ENCODE measurements at places on chromosomes 13 and 19.

GRCh38 chr13:44255771-44256364 lies 117.8 kb upstream of the SERP2 start:
- no peak for DNase-seq

DNA sequence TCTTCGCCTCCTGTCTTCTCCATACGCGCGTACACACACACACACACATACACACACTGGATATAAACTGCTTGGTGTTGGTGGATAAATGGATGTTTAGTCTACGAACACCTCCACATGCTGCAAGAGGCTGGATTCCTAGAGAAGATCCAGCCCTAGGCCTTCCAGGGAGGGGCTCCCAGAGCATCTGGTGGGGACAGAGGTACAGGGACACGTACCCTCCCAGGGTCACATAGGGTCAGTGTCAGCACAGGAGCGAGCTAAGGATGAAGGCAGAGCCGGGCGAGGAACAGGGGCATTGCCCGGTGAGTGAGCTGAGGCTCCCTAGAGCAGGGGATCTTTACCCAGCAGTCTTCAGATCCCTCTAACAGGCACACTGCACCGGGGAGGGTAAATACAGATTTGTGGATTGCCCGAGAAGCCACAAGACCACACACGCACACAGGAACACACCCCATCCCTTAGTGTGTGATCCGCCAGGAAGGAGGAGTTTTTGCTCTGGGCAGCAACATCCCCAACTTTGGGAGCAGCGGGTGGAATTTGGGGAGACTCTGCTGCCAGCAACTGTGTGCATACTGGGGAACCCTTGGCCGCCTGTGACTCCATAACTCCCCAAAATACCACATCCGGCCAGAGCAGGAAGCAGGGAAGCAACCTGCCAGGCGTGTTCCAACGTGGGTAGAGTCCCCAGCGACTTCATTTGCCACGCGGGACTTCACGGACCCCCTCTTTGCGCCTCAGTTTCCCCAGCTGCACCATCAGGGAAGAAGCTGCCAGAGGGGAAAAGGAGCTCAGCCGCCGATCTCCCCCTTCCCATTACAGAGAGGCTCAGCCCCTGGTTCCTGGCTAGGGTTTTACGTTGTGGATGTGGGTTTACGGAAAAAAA lies 5.8 kb upstream of the TLE2 start:
- no peak for DNase-seq

- no peak for DNase-seq
Observed at GRCh38 chr13:30121666-30122065, 185.7 kb downstream of the KATNAL1 start.

- DNase-seq = no peak
Observed at GRCh38 chr13:48401480-48401879, 11.4 kb downstream of the LPAR6 start.

- DNase-seq = no peak
Observed at GRCh38 chr13:23630349-23631093, 60.3 kb downstream of the TNFRSF19 start.

- DNase-seq = no peak
Observed at GRCh38 chr13:48624858-48625257, 28.9 kb upstream of the CYSLTR2 start.

- no peak for DNase-seq
Observed at GRCh38 chr19:7648265-7649014, 11.5 kb downstream of the STXBP2 start.

DNA sequence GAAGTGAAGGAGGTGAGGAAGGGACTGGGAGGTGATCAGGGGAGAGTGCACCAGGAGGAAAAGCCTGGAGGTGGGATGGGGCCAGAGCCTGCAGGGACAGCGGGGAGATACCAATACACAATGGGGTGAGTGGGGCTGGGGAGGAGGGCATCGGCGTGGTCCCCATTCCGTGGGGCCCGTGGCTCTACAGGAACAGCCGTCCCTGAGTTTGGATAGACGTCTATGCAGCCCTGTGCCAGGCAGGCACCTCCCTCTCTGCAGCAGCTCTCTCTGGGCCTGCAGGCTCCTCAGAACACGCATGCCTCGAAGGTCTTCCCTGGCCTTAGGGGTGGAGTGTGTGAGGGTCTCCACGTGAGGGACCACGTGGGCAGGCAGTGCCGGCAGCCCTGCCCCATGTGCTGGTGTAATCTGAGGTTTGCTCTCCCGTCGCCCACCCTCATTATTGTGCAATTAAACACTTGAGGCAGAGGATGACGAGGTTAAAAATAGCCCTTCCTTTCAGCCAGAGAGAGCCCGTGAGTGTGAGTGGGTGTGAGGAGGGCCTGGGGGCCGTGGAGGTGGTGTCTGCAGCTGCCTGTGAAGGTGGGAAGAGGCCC lies 16.5 kb downstream of the C2CD4C start:
- peak; percentile 72 for DNase-seq

DNA sequence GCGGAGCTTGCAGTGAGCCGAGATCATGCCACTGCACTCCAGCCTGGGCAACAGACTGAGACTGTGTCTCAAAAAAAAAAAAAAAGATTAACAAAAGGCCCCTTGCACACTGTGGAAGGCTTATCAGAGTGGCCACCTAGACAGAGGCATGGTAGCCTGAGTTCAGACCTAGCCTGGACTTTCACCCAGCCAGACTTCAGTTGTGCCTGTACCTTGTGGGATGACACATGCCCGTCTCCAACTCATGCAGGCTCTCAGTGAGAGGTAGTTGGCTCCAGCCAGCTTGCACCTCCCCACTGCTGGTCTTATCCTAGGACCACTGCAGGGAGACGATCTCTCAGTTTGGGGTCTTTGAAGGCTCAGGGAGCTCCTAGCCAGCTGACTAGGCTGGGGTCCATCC lies 52.2 kb downstream of the GATAD2A start:
- no peak for DNase-seq

GRCh38 chr13:79290595-79291244 lies 115.3 kb downstream of the RBM26 start:
- no peak for DNase-seq

DNA sequence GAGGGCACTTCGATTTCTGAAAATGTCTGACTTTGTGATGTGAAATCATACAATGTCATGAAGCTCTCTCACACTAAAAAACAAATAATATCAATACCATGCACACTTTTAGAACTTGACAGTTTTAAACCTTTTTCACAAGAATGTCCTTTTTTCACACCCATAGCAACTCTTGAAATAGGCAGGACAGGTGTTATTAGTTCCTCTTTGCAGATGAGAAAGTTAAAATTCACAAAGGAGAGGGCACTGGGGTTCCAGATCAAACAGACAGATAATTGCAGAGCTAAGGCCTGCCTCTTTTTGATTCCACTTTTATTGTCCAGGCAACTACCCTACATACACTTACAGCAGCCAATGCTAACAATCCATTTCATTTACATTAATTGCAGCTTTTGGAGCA lies 142.8 kb downstream of the KLF12 start:
- DNase-seq = no peak

DNA sequence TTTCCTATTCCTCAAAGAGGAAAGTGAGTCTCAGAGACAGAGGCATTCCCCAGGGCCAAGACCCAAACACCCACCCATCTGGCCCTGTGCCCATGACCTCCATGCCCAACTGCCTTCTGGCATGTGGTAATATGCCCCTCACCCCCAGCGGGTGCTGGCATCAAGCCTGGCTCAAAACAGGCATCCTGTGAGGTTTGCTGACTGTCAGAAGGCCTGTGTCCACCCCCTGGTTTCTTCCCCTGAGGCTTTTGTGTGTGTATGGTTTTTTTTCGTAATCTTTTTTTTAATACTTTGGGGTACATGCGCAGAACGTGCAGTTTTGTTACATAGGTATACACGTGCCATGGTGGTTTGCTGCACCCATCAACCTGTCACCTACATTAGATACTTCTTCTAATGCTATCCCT lies 7.6 kb upstream of the KANK2 start:
- peak; percentile 96 for DNase-seq

- DNase-seq = no peak
Observed at GRCh38 chr19:42150364-42150763, 18.1 kb upstream of the POU2F2 start.

DNA sequence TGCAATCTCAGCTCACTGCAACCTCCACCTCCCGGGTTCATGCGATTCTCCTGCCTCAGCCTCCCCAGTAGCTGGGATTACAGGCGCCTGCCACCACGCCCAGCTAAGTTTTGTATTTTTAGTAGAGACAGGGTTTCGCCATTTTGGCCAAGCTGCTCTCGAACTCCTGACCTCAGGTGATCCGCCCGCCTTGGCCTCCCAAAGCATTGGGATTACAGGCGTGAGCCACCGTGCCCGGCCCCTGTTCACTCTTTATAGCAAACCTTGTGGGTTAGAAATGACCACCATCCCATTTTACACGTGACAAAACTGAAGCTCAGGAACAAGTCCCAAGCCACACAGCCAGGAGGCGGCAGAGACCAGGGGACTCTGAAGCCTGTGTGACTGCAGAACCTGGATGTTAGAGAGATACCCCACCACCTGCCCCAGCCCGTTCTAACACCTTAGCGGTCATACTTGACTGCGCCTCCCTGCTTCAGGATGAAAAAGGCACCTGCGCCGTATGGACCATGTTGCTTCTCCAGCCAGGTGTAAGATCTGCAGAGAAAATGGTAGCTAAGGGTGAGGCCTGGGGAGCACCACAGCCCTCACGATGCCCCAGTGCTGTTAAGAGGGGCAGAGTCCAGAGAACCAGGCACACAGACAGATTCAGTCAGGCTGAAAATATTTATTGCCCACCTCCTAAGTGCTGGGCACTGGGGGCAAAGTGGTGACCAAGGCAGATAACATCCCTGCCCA lies 3.6 kb downstream of the DMAC2 start:
- DNase-seq = no peak

DNA sequence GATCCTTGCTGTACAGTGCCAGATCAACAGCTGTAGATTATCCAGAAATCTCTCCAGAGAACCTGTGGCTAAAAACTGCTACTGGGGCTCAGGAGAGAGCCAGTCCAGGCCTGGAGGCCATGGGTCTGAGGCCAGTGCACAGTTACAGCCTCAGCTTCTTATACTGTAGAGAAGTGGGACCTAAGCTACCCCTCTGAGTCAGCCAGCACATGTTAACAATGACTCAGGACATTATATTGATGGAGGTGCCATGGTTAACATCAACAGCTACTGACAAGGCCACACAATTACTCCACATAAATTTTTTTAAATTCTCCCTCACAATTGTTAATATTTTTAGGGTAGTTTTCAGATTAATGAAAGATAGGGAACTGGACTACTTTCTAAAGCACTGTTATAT lies 138.5 kb downstream of the RBM26 start:
- no peak for DNase-seq

GRCh38 chr19:7658219-7658686 lies 10.6 kb upstream of the RETN start:
- DNase-seq = no peak

- peak; percentile 58 for DNase-seq
Observed at GRCh38 chr13:29594710-29595379, 643 bp downstream of the SLC7A1 start.

DNA sequence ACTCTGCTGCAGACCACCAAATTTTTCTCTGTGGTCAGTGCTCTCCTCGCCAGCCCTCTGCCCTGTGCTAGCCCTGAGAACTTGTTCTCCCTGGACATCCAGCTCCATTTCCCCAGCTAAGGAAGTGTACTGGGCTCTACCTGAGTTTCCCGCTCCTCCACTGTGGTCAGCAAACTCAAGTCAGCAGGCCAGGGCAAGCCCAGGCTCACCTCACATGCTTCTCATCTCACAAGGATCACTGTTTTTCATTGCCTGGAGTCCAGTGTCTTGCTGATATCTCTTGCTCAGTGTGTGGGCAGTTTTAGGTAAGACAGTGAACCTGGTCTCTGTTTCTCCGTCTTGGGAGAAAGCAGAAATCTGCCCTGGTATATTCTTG lies 201.4 kb downstream of the FOXO1 start:
- DNase-seq = no peak

GRCh38 chr19:57830071-57830602 lies at the start of gene ZNF587B:
TSS of gene ZNF587B (plus strand) at chr19:57830299. CDS start at chr19:57830529, 230 bp downstream.
- peak; percentile 85 for DNase-seq

DNA sequence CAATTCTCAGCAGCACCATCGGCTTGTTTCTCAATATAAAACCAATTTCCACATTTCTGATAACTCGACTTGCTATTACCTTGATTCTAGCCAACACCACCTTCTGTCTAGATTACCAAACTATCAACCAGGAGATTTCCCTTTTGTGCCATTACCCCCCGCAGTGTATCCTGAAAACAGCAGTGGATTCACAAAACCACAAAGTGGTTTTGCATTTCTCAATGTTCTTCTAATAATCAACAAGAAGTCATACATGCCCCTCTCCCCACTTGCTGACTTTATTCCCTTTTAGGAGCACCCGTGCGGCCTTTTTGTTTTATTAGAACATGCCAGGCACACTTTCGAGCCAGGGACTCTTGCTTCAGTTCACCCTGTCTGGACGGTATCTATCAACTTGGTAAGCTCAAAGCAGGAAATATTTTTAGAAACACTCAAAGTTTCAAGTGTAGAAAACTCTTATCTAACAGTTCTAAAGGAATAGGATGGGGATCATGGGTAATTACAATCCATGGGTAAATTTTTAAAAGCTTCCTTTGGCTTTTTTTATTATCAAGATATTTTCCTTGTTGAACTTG lies 967.4 kb downstream of the EFNB2 start:
- peak; percentile 77 for DNase-seq

GRCh38 chr13:112069061-112069844 lies 2.3 kb downstream of the SOX1 start:
- DNase-seq = no peak

GRCh38 chr13:85216576-85216975 lies 582.6 kb downstream of the SLITRK6 start:
- no peak for DNase-seq

DNA sequence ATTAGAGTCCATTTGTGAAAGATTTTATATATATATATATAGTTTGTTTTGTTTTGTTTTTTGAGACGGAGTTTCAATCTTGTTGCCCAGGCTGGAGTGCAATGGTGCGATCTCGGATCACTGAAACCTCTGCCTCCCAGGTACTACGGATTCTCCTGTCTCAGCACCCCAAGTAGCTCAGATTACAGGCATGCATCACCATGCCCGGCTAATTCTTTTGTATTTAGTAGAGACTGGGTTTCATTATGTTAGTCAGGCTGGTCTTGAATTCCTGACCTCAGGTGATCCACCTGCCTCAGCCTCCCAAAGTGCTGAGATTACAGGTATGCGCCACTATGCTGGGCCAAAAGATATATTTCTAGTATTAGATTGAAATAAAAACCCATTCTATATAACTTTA lies 4.0 kb upstream of the ZNF701 start:
- DNase-seq = no peak

GRCh38 chr13:113905018-113905417 lies 41.1 kb upstream of the GAS6 start:
- DNase-seq = no peak

DNA sequence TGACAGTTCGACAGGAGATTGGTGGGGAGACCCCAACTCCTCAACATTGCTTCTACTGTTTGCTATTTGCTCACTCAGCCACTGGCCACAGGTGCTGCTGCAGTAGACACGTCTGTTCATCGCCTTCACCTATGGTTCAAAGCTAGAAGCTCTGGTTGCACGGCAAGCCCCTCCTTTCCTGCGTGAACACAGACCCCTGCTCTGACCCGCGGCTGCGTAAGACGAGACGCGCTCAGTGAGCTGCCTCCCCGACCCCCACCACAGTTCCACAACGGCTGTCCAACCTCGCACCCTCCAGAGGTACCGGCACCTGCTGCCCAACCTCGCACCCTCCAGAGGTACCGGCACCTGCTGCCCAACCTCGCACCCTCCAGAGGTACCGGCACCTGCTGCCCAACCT lies 6.8 kb downstream of the RASA3 start:
- no peak for DNase-seq
